AG08395 (cell line): ENCODE measurements at places on chromosomes 7 and 10.

DNA sequence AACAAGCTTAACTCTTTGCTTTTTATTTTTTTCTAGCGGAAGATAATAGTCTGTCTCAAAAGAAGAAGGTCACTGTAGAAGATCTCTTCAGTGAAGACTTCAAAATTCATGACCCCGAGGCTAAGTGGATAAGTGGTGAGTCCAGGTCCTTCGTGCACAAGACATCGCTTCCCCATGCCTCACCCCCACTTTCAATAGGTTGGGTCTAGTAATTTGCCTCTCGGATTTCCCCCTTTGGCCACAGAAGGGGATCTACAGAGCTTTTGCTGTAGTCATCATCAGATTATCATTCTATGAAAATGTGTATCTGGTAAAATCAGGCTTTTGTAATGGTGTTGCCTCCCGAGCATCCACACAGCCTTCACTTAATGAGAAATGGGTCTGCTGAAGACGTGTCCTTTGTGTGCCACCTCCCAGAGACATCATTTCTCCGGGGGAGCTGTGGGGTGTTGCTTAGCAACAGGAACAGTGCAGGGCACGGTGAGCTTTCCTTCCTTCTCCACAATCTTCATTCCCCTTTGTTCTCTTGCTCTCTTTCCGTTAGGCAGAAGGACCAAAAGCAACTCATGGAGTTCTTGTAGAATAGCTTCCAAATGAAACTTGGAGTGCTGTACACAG lies 422.8 kb downstream of the DPP6 start:
- DNase-seq, result no peak

GRCh38 chr7:150909200-150909995 lies 57.1 kb downstream of the AOC1 start:
- DNase-seq, result no peak

- peak; percentile 5 for DNase-seq
Measured at GRCh38 chr7:88184848-88185304, 35.0 kb downstream of the SRI start.

- no peak for DNase-seq
Measured at GRCh38 chr7:22833957-22834356, 11.3 kb upstream of the TOMM7 start.

GRCh38 chr10:21506351-21506750 lies 19.1 kb downstream of the SKIDA1 start:
- DNase-seq, result no peak

DNA sequence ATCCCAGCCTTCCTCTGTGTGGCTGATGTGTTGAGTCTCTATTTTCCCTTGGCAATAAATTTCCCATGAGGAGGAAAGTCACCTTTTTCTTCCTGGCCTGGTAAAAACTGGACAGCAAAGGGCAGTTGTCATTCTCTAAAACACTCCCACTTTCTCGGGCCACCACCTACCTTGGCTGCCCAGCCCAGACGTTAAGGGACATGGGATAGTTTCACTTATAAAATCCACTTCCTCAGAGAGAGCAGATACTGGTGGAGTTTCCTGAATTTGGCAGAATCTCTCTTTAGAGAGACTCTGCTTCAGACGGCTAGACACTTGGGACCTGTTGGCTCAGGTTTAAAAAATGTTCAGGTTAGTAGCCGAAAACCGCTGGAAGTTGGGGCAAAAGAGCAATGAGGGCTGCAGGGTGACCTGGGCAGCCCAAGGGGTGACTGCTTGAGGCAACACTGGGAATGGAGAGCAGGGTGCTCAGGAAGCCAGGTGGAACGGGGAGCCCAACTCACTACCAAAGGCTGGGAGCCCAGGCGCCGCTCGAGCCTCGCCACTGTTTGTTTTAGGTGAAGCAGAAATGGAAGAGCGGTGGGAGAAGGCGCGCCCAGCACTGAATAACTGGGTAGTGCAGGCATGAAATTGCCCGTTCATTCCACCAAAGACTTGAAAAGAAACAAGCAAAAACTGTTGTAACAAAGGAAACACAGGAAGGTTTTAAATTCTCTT lies 186.1 kb downstream of the TRIL start:
- no peak for DNase-seq

- DNase-seq, result no peak
Measured at GRCh38 chr7:109322833-109323232, 753.2 kb downstream of the DNAJB9 start.

DNA sequence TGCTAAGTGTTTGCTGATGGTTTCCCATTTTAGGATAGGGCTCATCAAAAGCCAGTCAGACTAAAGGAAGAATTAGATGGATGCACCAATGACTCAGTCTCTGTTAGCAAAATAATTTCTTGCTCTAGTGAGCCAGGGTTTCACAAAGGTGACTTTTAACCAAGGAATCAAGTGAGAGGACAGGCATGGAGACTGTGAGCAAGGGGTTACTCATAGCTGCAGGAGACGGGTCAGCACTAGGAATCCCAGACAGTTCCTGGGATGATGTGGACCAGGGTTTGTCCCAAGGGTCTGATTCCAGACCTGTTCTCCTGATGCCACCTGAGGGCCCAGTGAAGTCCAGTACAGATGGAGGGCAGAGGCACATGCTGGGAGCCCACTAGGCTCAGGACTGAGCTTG lies 138.1 kb downstream of the NOC3L start:
- DNase-seq, result peak; percentile 42

GRCh38 chr7:42227936-42228591 lies 8.9 kb downstream of the GLI3 start:
- peak; percentile 44 for DNase-seq

- peak; percentile 81 for DNase-seq
Measured at GRCh38 chr10:118543714-118544400, 51.6 kb downstream of the PRLHR start.

GRCh38 chr10:17256627-17257026 lies 28.6 kb downstream of the VIM start:
- DNase-seq, result no peak

GRCh38 chr10:84256510-84257342 lies 11.9 kb downstream of the RGR start:
- DNase-seq, result peak; percentile 41

DNA sequence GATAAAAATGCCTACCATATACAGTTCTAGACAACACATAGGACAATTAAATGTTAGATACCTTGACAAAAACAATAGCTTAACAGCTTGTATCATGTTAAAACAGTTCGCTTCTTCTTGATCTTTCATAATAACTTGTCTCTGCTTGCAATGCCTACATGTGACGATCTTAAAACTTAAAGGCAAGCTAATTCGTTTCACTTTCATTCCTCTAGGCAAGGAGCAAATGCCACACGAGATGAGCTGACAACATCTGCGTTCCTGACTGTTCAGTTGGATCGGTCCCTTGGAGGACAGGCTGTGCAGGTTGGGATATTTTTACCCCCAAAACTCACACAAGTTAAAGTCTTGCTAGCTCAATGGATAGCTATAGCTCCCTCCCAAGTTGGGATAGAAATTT lies 51.6 kb upstream of the ARL4A start:
- peak; percentile 10 for DNase-seq

DNA sequence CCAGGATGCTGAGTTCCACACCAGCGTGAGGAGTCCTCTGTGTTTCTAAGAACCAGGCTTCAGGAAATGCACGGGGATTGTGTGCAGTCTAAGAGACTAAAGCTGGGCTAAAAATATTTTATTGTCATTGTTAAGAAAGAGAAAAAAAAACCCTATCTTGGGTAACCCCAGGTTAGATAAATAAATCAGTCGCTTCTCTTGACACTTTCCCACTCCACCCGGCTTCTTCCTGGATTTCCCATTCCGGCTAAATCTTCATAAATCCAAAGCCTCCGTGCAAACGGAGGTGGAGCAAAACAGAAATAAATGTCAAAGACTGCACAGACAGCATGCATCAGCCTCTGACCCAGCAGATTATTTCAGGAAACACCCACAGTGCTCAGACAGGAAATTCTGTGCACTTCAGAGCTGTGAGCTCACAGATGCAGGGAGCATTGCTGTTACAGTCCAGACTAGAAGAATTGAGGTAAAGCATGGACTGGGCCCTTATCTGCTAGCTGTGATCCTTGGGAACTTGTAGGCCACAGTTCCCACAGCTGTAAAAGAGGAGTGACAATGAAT lies 44.8 kb upstream of the GRID1 start:
- DNase-seq, result peak; percentile 72

GRCh38 chr7:37491919-37492694 lies 43.4 kb upstream of the ELMO1 start:
- no peak for DNase-seq

DNA sequence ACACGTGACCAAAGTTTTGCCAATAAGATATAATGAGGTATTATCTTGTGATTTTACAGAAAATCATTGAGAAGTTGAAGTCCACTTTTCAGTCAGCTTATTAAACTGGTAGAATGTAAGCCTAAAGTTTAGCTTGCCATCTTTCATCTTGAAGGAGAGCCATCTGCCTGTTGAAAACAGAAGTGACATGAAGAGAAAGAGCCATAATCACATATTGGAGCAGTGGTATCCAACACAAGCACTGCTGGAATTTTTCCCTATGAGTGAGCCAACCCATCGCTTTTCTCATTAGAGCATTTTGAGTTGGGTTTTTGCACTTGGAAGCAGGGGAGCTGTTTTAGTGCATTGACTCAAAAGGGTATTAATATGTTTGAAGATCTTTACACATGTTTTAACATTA lies 117.6 kb upstream of the FERD3L start:
- no peak for DNase-seq

DNA sequence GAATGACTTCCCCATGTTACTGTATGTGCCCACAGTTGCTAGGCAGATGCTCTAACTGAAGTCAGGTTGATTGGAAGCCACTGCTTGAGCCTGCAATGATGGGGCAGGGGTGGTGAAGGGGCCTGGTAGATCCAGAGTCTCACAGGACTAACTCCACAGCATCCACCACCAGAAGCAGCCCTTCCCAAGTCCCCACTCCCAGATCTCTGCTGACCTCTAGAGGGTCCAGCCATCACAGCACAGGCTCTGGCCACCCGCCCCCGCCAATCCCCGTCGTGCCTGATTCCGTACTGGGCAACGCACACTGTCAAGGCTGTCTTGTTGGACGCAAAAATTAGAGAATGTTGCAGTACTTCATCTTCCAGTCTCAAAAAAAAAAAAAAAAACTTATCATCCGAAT lies 136.8 kb upstream of the PDE1C start:
- DNase-seq, result peak; percentile 41

GRCh38 chr7:37083311-37084096 lies 359.2 kb upstream of the AOAH start:
- peak; percentile 60 for DNase-seq

- no peak for DNase-seq
Measured at GRCh38 chr7:111682588-111683340, 120.5 kb upstream of the IMMP2L start.

DNA sequence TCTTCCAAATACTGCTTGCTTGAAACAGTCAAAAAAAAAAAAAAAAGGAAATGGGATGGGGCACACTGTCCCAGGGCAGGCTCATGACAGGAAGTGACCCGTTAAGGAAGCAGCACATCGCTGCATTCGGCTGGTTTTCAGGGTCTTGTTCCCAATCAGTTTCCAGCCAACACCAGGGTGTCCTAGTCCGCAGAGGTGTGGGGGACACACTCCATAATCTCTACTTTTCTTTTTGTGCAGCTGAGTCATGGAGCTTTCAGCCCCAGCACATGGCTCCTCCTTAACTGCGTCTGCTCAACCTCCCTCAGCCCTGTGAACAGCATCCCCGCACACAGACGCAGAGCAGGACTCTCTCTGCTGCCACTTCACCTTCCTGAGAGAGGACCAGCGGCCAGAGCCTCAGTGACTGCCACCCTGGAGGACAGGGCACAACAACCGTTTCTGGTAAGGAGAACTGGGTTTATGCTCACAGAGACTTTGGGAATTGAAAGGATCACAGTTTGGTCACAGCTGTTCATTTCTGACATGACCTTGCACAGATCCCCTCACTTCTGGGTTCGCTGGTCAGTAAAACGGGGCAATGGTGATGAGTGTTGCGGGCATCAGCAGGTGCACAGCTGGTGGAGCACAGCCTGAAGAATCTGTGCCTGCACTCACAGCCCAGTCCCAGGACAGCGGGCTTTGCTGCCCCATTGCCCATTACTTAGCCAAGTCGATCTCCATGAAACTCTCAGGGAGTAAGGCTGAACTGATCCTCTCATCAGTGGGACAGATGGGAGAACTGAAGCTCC lies at the start of gene GIMAP5:
GIMAP5 (plus strand) TSS at position 154 of the 791 bp plus-strand sequence. CDS start 3,467 bp downstream, outside the sequence.
- no peak for DNase-seq

- no peak for DNase-seq
Measured at GRCh38 chr10:52256832-52257691, 57.0 kb upstream of the DKK1 start.

DNA sequence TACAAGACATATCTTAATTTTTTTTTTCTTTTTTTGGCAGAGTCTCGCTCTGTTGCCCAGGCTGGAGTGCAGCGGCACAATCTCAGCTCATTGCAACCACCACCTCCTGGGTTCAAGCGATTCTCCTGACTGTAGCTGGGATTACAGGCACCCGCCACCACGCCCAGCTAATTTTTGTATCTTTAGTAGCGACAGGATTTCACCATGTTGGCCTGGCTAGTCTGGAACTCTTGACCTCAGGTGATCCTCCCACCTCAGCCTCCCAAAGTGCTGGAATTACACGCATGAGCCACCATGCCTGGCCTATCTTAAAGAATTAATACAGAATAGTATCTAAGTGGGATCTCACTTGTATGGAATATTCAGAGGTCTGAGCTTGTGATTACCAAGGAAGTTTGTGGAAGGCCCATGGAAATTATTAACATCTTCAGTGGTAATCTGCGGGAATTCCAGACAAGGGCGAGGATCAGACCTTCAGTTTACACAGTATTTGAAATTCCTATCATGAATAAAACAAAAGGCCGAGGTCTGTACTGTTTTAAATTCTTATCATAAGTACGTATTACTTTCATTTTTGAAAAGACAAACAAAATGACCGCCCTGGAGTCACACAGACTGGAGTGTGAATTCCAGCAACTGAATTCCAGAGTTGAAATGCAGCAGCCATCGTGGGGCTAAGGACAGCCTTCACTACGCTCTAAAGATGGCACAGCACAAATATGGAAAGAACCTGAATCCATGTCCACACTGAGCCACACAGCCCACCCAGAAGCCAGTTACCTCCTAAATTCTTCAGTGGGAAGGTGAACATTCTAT lies 16.7 kb downstream of the GPRIN2 start:
- DNase-seq, result no peak

DNA sequence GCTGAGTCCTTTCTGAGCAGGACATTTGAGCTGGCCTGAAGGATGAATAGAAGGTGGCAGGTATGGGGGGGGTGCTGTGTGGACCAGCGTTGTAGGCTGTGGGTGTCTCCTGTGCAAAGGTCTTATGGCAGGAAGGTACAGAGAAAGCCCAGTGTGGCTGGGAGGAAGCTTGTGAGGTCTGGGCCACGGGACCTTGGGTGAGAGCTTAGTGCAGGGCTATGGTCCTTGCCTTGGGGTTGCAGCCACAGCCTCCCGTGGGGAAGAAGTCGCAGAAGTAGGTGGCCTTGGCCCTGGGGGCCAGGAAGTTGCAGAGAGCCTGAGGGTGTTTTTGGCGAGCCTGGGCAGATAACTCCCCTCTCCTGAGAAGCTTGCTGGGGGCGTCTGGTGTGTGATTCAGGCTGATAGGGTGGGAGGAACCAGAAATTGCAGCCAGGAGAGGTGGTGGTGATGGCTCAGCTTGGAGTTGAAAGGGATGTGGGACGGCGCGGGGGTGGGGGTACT lies 172.0 kb upstream of the TNRC18 start:
- peak; percentile 53 for DNase-seq
